ENCODE measurements at places on chromosomes 5 and 9.

DNA sequence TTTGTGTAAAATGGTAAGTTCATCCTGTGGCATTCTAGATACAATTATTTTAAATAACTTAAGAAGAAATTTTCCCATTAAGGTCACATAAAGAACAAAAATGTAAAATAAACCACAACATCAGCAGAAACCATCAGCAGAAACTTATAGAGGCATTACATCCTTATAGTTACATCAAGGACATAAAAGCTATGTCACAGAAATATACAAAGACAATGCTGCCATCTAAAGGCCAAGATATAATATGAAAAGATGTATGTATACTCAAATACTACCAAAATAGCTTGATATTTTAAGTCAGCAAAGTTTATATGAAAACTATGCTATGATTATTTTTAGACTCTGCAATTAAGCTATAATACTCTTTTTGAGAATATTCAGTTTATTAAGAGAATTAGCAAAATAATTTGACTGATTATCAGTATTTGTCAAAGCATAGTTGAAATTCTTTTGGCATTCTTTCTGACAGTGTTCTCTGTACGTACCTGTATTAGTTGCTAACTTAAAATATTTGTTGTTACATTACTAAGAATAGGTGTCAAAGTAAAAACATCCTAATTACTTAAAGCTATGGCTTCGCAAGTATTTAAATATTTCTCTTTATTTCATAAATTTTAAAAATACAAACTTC is 36.2 kb downstream of the FBXL17 start:
- peak; percentile 78 for DNase-seq

- no peak for DNase-seq
Observed at GRCh38 chr9:18834740-18835361, 198.2 kb downstream of the SAXO1 start.

GRCh38 chr5:125450771-125451170 is 704.3 kb upstream of the ZNF608 start:
- DNase-seq = no peak

- no peak for DNase-seq
Observed at GRCh38 chr9:23255346-23255745, 570.7 kb downstream of the ELAVL2 start.

- no peak for DNase-seq
Observed at GRCh38 chr9:2729003-2729402, 11.7 kb downstream of the KCNV2 start.

DNA sequence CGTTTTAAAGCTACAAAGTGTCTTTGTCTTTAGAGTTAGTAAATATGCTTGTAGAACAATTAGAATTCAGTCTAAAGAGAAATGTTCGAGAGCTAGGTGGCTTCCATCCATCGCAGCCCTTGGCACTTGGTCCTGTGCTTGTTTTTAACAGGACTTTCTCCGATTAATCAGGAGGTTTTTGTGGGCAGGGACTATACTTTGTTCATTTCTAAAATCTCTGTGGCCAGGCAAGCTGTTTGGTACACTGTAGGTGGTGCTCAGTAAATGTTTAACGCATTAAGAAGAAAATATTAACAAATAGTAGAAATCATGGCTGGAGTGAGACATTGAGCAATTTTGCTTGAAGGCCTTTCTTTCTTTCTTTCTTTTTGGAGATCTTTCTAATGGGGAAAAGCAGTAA is 20.8 kb downstream of the AGXT2 start:
- DNase-seq = no peak

Measured in common myeloid progenitor, CD34-positive (primary cell).